ENCODE measurements at places on chromosomes 3 and 15.
A peak's percentile ranks its signal among the peaks of the same experiment; 100 is the strongest.

GRCh38 chr15:41919954-41920538 is 26.2 kb upstream of the SPTBN5 start:
- peak; percentile 1 for DNase-seq

DNA sequence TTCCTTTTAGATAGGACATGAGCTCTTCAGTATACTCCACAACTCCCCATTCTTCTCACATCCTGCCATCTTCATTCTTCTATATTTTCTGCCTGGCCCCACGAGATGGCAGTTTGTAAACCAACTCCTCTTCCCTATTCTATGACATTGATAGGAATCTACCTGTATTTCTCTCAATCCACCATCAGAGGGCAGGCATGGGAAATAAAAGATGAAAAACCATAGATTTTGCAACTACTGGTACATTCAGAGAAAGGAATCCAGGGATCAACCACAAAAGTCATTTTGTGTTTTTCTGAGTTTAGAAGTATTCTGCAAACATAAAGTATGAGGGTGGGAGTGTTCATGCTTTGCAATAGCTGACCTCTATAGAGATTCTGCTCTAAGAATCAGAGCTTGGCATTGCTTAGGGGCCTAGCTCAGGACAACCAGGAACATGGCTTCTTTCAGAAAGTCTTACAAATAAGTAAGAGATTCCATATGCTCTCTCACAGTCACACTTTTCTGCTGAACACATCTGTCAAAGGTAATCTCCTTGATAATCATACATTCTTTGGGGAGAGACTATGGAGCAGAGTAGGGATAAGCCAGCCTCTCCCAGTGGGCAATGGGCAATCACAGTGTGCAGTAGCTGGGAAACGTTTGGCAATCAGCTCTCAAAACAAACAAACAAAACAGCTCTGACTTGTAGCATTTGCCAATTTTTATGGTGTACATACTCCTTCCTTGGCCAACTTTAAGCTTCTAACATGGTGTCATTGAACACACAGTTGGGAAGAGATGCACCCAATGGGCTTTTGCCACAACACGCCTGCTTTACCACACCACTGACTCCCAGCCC is 43.1 kb upstream of the SLC25A36 start:
- DNase-seq: peak; percentile 17

DNA sequence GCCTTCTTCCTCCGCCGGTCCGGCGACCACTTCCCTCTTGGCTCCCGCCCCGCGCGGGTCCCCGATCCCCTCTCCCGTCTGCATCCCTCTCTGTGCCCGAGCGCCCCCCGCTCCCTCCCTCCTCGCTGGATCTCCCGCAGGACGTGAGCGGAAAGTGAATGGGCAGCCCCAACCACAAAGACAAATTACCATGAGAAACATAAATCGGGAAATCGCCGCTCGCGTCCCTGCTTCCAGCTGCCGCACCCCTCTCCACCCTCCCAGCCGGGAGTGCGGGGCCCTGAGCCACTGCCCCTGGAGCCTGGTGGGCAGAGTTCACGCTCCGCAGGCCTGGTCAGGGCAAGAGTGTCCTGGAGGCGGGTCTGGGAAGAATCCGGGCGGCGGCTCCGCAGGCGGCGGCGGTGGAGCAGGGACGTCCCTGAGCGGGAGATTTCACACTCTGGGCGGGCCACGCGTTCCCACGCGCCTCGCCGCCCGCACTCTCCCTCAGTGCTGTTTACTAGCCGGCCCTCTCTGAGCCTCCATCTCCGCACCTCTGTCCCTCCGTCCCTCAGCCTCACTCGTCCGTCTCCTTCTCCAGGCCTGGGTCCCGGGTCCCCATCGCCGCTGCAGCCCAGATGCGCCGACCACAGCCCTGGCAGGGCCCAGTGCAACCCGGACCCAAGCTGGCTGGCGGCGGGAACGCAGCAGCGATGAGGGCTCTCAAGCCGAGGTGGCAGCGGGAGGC is 835 bp downstream of the SEMA5B start:
- DNase-seq: no peak

DNA sequence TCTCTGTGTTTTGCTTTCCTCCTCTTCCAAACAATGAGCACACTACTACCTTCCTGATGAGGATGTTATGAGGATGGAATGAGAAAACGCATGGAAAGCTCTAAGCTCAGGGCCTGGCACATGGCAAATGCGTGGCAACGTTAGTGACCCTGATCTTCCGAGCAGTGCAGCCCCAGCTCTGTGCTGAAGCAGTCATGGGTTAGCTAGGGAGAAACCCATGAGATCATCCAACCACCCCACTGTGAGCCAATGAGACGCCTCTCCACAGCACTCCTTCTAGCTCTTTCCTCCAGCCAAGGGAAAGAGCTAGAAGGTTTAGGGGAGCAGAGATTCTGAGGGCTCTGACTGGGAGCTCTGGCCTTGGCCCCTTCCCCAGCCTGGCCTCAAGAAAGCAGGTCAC is 4.5 kb downstream of the CPN2 start:
- no peak for DNase-seq

DNA sequence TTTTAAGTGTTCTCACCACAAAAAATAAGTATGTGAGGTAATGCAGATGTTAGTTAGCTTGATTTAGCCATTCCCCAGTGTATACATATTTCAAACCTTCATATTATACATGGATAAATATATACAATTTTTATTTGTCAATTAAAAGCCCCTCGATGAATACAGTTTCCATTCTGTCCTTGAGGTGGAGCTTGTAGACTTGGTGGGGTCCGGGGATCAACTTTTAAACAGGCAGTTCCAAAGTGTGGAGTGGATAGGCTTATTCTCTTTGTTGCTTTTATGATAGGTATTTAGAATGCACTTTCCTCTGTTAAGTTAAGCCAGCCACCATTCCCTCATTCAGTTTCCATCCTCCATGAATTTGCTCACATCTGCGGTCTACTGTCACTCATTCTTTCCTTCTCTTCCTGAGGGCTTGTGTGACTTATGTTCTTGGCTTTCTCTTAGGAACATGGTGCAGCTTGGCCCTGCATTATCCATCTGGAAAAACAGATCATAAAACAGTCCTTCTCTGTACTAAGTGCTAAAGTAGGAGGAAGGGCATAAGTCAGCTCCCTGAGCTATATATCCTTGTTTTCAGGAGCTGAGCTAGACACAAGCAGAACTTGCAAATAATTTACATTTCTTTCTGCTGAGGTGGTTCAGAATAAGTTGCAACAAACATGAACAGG is 149.1 kb downstream of the NFKBIZ start:
- DNase-seq: no peak

DNA sequence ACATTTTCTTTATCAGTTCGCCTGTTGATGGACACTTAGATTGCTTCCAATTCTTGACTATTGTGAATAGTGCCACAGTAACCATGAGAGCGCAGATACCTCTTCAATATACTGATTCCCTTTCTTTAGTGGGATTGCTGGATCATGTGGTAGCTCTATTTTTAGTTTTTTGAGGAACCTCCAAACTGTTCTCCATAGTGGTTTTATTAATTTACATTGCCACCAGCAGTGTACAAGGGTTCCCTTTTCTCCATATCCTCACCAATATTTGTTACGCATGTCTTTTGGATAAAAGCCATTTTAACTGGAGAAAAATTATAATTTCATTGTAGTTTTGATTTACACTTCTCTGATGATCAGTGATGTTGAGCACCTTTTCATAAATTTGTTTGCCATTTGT is 59.3 kb downstream of the RASA2 start:
- no peak for DNase-seq

DNA sequence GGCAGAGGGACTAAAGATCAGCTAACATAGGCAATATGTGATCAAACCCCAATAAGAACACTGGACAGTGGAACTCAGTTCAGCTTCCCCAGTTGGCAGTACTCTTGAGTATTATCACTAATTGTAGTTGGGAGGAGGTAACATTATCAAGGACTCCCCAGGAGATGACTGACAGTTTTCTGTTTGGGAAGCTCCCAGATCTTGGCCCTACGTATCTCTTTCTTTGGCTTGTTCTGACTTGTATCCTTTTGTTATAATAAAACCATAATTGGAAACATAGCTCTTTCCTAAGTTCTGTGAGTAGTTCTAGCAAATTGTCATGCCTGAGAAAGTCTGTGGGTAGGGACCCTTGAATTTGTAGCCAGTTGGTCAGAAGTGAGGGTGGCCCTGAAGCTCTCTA is 316.4 kb downstream of the ZNF621 start:
- no peak for DNase-seq

DNA sequence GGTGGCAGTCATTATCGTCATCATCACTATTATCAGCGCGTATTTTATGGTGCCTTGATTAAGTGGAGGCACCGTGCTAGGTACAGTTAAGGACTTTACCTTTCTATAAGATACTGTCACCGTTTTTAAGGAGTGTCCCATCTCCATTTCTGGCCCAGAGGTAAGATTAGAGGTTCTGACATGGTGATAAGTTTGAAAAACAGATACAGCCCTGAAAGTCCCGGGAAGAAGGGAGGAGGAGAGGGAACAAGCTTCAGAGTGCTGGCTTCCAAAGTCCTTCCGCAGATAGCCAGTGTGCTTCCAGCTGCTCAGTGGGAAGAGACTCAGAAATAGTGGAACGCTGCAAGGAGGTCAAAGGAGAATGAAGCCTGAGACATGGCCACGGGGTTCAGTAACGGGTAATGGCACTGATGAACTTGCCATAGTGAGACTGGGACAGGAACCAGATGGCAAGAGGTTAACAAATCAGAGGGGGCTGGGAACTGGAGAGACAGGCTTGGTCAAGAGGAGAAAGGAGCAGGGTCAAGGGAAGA is 9.1 kb upstream of the TM4SF4 start:
- no peak for DNase-seq

- no peak for DNase-seq
These were observed 8.0 kb downstream of the TMEM45A start for GRCh38 chr3:100500320-100500880.

- no peak for DNase-seq
These were observed 307.1 kb downstream of the TLE3 start for GRCh38 chr15:69790632-69791031.

- DNase-seq: no peak
These were observed 272.2 kb upstream of the NR2F2 start for GRCh38 chr15:96058103-96058851.

DNA sequence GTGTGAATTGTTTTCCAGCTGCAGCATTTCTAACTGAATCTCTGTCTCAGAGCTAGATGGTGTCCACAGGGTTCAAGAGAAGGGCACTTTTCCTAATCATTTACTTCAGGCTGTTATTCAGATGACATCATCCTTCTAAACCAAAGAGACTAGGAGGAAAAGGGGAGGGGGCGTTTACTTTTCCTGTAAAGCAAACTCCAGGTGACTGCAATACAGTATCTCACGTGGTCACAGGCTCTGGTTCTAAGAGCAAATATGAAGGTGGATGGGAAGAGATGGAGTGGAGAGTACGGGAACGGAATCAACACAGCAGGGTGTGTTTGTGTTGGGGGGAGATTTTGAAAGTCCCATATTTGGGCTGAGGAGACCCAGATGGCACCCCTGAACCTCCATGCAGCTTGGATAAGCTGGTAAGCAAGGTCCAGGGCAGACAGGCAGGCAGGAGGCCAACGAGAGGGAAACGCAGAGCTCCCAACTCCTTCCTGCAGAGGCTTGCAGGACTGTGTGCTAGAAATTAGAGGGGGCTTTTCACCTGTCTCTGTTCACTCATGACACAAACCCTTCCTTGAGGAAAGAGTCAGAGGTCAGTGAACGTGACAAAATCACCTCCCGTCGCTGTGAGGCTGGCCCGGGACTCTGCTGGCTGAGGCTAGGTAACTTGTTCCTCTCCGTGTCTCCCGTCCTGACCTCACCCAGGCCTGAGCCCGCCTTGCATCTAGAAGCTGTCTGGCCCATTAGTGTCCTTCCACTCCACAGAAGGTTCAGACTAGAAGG is 151.2 kb downstream of the OPA1 start:
- DNase-seq: peak; percentile 62

DNA sequence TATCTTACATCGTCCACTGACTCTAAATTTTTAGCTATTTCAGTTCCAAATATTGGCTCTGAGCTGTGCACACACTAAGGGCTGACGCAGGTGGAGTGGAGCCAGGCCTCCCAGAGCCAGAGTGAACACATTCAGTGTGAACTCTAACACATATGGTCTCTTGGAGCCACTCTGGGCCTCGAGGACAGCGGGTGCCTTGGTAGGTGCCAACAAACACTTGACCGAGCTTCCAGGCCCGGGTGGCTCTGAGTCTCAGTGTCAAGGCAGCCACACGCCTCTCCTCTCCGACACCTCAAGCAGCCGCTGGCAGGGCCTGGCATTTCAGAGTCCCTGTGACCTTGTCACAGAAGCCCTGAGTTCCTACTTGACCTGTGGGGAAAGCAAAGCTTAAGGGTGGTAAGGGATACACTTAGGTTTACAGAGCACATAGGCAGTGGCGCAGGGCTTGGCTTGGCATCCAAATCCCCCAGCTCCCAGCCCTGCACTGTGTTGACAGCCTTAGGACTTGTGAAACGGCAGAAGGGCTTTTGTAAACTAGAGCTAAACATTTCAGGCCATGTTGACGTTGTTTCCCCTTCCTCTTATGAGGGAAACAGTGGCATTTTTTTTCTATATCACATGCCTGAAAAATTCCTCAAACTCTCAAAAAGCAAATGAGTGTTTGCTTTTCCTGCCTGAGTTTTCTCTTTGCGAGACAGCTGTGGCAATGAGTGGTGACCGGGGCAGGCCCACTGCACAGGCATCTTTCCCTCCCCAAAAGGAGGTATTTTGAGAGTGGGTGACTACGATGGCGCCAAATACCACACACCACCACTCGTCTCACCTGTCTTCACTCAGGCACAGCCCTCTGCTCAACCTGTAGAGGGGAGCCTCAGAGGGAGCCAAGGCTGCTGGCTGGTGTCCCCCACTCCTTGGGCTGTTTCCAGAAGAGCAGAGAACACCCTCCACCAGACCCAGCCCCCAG is 60.8 kb downstream of the DAPK2 start:
- no peak for DNase-seq

DNA sequence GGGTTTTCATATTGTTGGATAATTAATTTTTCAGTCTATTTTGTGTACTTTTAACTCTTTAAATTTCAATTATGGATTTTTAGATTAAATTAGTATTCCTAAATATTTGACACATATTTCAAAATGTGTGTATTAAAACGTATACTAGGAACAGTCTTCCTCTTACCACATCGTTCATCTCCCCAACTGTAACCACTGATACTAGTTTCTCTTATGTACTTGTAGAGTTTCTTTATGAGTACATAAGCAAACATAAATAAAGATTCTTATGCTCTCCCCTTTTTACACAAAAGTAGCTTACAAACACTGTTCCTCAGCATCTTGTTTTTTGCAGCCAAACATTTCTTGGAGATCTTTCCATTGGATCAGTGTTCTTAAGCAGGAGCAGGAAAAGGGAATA is 45.9 kb downstream of the CMSS1 start:
- no peak for DNase-seq

DNA sequence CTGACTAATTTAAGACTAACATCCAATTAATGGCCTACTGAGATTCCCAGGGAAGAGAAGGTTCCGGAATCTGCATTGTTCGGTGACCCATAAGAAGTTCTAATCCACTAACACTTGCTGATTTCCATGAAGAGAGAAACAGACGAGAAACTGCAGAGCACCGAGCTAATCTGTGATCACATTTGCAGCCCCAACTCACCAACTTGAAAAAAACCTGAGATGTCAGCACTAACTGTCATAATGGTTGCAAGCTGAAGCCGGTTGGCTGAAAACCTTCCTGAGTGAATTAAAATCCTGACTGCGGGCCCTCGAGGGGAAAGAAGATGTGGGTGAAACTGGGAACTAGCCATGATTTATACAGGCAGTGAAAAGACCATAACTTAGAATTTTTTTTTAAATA is 204.8 kb upstream of the IGF1R start:
- no peak for DNase-seq
